ENCODE measurements at places on chromosomes 11 and 22.

- DNase-seq: no peak
Measured at GRCh38 chr11:32772731-32773130, 21.7 kb downstream of the CCDC73 start.

DNA sequence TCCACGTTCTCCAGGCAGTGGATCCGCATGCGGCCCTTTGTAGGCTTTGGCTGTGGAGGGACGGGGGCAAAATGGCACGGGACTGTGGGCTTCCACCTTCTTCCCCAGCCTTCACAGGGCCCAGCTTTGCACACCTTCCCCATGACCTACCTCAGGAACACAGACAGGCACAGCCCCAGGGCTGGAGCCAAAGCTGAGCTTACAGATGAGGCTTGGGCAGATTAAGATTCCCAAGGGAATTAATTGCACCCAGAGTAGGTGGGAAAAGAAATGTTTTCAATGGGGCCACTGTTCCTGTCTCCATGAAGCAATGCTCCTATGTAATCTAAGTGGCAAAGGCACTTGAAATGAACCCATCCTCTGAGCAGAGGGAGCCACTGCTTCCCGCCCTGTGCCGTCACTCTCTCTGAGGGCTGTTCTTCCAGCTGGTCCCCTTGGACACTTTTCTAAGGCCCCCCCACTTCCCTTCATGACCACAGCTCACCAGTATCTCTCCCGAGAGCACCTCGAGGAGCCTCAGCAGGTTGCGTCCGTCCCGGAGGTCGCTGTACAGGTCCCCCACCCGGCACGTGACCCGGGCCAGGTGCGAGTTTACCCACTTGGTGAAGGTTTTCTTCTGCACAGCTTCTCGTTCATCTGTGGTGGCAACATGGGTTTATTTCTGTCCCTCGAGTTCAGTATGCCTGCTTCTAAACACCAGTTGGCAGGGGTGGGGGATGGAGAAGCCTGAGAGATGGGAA lies 13.5 kb downstream of the SPTBN2 start:
- DNase-seq: no peak

DNA sequence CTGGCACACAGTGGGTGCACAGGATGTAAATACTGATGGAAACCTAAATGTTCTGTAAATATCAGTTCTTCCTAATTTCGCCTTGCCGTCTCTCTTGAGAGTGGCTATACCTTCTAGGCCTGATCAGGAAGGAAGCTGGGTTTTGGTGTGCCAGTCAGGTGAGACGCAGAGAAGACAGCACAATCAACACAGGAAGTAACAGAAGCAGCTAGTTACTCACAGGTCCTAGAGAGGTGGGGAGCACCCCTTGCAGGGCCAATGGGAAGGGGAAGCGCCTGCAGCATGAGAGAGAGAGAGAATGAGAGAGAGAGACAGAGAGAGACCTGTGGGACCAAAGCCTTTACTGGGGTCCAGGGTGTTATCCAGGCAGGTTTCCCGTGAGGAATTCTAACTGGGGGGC lies 80.8 kb downstream of the FBLN1 start:
- DNase-seq: no peak

- DNase-seq: no peak
Measured at GRCh38 chr11:75583718-75584658, 21.9 kb downstream of the SERPINH1 start.

DNA sequence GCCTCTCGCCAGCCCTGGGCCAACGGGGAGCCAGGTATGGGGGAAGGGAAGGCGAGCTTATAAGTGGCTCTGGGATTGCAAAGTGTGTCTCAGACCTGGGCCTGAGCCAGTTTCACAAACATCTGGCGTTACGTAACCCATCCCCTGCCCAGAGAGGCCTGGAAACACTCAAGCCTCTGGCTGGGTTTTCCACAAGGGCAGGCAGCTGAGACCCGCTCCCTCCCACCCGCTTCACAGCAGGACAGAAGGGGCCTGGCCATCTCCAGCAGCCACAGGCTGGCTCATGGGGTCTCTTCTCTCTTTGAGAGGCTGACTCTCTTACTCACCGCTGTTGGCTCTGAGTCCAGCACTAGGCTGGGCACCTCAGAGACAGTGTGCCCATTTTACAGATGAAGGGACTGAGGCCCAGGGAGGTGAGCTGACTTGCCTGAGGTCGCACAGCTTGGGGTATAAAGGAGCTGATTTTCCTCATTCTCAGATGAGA lies 44.5 kb downstream of the TRIOBP start:
- DNase-seq: no peak

Data from effector CD8-positive, alpha-beta T cell (primary cell).